ENCODE measurements at places on chromosomes 4 and X.

GRCh38 chr4:187274153-187274552 is 550.5 kb upstream of the FAT1 start:
- DNase-seq = no peak

DNA sequence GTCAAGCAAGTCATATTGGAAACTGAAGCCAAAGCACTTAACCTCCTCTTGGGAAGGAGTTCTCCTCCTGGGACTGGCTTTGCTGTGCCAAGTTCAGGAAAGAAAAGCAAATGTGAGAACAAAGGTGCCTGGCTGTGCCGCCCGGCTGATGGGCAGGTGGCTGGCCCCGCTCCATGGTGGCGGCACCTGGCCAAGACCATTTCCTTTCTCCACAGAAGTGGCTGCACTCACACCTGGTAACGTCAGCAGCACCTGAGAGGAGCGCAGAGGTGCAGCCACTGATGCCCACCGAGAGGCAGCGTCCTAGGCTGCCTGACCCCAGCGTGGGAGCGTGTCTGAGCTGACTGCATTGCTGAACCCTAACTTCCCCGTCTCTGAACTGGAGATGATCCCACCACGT is 54.3 kb downstream of the DCTD start:
- DNase-seq = no peak

DNA sequence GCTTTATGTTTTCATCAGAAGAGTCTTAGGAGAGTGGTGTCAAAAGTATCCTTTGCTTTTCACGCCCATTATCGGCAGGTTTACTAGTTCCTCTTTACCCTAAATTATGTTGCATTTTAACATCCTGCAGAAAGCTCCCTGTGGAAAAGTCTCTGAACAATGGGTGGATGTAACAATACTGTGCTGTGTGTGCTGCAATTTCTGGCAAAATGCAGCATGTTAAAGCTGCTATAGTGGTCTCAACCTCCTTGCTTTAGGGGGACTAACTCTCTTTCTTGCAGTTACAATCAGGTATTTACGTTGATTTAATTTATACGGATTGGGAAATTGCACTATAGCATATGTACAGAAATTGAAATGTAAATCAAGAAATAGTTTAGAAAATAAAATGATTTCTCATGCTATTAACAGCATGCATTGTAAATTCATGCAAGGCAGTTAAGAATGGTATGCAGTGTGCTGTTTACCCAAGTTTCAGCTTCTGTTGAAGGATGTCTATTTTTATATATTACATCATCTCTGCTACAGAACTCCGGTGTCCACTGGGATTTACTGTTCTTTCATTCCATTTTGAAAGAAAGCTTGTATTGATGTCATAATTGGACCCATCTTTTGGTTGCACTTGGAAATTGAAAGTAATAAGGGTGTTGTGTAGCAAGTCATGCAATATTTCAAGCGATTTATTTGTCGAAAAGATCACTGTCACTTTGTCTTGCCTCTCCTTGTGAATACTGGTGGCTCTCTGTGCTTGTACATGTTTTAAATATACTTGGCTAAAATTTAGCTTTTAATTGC is 145.7 kb downstream of the RAPGEF2 start:
- no peak for DNase-seq

DNA sequence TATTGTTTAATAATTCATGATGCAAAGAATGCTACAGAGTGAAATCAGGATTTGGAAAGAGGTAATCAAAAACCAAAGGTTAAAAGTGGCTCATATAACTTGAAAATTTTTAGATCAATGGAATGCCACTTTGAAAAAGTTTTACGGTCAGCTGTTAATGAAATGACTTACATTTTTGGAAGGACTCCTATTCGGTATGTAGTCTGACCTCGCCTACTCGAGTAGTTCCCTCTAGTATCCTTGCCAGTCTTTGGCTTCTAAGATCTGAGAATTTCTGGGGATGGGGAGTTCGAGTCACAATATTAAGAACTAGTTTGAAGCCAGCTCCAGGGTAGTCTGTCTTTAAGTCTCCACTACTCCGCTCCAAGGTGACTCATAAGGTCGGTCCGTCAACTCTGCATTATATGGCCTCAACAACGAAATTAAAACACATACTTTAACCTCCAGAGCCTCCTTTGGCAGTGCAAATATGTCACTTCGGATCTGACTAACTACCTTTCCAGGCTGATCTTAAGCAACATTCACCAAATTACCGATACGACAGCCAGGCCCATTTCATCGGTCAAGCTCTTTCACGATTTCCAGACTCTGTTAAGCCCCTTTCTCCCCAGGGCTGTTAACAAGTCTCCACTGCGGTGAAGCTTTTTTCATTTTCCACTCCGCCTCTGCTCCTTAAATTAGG is 733 bp upstream of the NAA15 start:
- no peak for DNase-seq

DNA sequence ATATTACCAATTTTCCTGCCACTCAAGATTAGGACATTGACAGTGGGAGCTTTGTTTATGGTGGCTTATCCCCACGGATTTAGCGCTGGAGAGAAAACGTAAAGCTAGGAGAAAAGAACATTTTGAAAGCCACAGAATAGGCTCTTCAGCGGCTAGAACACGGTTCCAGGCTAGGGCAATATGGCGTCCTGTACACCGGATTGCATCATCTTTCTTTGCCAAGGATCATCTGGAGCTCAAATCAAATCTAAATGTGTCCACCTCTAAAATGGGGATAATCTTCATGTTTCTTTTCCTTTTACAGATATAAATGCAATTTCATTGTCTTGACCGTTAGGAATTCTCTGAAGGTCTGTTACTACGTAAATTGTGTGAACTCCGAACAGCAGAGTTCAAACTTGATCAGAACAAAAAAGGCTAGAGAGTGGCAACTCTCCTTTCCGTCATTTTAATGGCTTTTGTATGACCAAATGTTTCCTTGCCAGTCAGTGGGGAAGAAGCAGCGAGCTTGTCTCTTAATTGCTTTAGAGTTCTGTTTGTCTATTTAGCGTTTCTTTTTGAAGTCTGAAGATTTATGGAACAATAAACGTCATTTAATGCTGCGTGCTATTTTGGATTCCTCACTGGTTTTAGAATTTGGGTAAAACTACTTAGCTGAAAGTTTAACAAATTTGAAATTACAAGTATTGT is 2.6 kb upstream of the WWC2 start:
- DNase-seq = no peak

- DNase-seq = no peak
Observed at GRCh38 chr4:17721496-17722355, 59.7 kb downstream of the FAM184B start.

All from uterus (tissue), 4 donors.